ENCODE measurements at places on chromosomes 12 and 14. TPM values are rescaled to one million over a fixed set of nuclear protein-coding genes. Genes with fewer than 3 reads are reported as not detected.
A peak's percentile ranks its signal among the peaks of the same experiment; 100 is the strongest.

RNU4-1 gene
- not detected for polyA plus RNA-seq

- DNase-seq: no peak
These were observed 859.1 kb upstream of the FLRT2 start for GRCh38 chr14:84670796-84671195.

GRCh38 chr12:57616383-57617101, 5.3 kb downstream of the ARHGEF25 start:
- no peak for DNase-seq

GRCh38 chr12:69514111-69514510, 43.9 kb downstream of the FRS2 start:
- no peak for DNase-seq

FERMT2 gene
- polyA plus RNA-seq: 179 TPM

GRCh38 chr12:95548056-95548538, 3.2 kb downstream of the USP44 start:
- DNase-seq: no peak

DNA sequence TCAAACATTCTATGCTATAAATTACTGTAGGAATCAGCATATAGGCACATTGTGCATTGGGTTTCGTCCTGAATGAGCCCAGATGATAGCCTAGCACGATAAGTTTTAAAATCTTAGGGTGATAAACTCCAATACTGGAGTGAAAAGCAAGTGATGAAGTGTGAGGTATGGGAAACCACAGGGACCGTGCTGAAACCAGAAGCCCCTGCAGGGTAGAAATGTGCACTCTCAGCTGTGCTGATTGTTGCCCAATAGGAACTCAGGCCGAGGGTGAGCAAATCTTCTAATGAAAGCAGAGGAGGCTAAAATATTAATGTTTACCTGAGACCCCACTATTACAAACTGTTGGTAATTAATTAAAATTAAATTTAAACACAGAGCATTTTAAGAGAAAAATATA, 1486.6 kb downstream of the AACS start:
- no peak for DNase-seq

MCRS1 gene
- 67.7 TPM for polyA plus RNA-seq

ADCY4 gene
- polyA plus RNA-seq: 15.8 TPM

- no peak for DNase-seq
These were observed 707 bp downstream of the CPSF6 start for GRCh38 chr12:69239922-69240630.

- no peak for DNase-seq
These were observed 25.7 kb upstream of the PLD4 start for GRCh38 chr14:104898870-104899510.

DNA sequence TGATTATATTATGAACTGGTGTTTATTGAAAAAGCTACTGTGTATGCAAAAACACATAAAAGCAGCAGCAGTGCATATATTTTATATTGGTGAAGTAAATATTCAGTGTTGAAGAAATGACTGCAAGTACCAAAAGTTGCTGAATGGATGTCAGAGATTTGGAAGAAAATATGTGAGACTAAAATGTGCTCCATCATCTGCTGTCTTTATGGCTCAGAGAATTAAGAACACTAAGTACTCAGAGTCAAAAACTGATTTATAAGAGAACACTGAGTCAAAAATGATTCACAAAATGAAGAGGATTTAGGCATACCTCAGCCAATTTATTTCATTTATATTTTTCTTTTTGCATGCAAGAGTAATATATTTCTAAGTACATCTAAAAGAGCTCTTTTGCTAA, 86.3 kb upstream of the PDZRN4 start:
- no peak for DNase-seq

CRIP1 gene
- 31.3 TPM for polyA plus RNA-seq

- DNase-seq: no peak
These were observed 33.3 kb downstream of the APAF1 start for GRCh38 chr12:98678236-98678945.

CLEC9A gene
- polyA plus RNA-seq: 0.55 TPM

GRCh38 chr12:124592481-124593160, 25.2 kb upstream of the NCOR2 start:
- DNase-seq: no peak

BCL2L2 gene
- polyA plus RNA-seq: 47.9 TPM

GRCh38 chr12:47377414-47378221, 297.9 kb upstream of the AMIGO2 start:
- DNase-seq: no peak

DNA sequence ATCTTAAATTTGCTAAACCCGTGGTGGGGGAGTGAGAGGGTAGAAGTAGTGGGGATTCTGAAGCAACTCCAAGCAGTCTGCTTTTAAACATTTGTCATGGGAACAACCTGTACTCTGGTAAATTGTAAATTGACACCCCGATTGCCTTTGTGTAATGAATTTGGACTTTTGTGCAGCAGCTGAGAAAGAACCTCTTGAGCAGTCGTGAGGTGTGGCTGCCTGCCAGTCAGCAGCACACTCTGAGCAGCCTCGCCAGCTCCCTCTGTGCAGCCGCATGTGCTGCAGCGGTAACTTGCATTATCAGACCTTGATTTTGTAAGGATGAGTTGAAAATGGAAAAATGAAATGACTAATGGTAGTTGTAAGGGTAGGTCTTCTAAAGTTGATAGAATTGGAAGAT, 74.3 kb downstream of the SUSD6 start:
- no peak for DNase-seq

- no peak for DNase-seq
These were observed 18.5 kb downstream of the GAS2L3 start for GRCh38 chr12:100591979-100592378.

RAD51AP1 gene
- 24.4 TPM for polyA plus RNA-seq

C12orf50 gene
- polyA plus RNA-seq: 0.27 TPM

DNA sequence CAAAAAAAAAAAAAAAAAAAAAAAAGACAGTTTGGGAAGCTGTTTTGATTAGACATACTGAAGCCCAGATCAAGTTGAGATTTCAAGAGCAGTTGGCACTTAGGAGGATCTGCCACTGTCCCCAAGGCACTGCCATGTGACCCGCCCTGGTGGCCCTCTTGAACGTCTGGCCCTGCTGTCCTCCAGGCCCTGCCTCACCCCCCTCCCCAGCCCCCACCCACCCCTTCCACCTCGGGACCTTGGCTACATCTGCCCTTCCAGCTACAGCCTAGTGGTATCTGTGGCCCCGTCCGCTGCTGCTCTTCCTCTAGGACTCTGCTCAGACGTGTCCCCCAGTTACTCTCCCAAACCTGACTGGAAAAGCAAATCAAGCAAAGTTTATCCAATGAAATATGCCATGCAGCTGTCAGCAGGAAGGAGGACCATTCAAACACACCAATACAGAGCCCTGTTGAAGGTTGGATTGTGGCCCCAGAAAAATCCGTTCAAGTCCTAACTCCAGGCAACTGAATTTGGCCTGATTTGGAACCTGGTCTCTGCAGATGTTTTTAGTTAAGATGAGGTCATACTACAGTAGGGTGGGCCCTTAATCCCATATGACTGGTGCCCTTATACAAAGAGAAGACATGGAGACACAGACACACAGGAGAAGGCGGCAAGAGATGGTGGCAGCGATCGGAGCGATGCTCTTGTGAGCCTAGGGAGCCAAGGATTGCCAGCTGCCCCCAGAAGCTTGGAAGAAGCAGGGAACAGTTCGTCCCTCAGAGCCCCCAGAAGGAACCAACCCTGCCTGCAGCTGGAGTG, 17.7 kb downstream of the SLC25A29 start:
- DNase-seq: no peak

DNA sequence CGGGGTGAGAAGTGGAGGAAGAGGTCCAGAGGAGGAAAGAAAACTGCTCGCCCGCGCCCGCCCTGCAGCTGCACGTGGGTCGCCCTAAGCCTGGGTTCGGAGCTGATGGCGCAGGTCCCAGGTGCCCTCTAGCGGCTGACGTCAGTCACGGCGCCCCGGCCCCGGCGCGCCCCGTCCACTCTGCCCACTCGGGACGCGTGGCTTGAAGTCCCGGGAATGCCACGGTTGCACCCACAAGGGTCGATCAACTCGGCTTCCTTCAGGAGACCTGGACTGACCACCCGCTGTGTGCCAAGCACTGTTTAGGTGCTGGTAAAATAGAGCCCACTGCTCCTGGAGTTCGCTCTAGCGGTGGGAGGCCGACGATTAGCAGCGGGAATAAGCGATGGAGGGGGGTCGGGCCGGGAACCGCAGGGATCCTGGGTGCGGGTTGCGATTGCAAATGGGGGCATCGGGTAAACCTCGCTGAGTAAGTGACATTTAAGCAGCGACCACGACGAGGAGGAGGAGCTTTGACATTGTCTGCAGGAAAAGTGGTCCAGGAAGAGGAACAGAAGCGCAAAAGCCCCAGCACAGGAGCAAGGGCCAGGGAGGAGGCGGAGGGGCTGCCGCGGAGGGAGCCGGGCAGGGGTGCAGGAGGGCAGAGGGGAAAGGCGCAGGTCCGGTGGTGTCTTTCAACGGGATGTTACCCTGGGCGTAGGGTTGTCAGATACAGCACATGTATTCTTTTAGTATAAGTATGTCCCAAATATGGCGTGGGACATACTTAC, 5.1 kb upstream of the ZNF839 start:
- peak; percentile 71 for DNase-seq

DNA sequence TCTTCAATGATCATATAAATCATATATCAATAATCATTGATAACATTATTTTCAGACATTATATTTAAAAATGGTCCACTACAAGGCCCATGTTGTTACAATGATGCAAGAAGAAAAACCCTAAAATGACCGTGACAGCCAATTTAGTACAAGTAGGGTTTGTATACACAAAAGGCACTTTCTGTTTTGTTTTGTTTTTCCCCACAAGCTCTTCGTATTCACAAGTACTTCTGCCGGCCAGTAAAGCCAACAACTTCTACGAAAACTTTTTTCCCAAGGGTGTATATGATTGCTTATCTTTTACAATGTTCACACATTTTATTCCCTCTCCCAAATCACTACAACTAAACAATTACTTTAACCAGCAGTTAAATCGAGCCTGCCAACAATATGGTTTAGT, 9.6 kb downstream of the PTPRB start:
- DNase-seq: no peak

DEGS2 gene
- 8.6 TPM for polyA plus RNA-seq

GRCh38 chr12:45483571-45483970, 245.9 kb upstream of the ARID2 start:
- DNase-seq: no peak

GRCh38 chr12:31225656-31226535, 100.1 kb downstream of the SINHCAF start:
- DNase-seq: no peak

DNA sequence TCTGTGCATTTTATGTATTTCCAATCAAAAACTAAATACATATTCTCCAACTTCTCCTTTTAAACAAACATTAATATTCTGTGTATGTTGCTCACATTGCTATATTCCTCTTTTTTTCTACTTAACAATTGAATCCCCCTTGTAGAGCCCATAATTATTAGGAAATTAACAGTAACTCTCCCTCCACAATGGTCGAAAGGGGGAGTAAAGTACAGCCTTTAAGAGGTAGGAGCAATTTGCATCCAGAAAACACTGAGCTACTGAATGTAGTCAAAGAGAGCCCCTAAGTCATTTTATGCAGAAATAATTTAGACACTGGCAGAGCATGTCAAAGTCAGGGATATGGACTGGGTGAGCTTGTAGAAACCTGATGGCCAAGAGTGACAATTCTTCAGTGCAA, 57.2 kb upstream of the SCN8A start:
- DNase-seq: no peak

GRCh38 chr12:52604859-52605258, 3.6 kb upstream of the KRT72 start:
- DNase-seq: no peak

APOLD1 gene
- polyA plus RNA-seq: 14.5 TPM

GRCh38 chr14:25349269-25349668, 299.3 kb upstream of the STXBP6 start:
- DNase-seq: no peak

DNA sequence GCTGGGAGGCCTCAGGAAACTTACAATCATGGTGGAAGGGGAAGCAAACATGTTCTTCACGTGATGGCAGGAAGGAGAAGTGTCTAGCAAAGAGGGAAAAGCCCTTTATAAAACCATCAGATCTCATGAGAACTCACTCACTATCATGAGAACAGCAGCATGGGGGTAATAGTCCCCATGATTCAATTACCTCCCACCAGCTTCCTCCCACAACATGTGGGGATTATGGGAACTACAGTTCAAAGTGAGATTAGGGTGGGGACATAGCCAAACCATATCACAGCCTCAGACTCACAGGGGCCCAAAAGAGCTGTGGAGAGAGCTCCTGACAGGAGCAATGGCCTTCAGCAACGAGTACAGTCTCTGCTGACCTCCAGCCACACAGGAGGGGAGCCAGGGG, 151.4 kb downstream of the GXYLT1 start:
- no peak for DNase-seq

DNA sequence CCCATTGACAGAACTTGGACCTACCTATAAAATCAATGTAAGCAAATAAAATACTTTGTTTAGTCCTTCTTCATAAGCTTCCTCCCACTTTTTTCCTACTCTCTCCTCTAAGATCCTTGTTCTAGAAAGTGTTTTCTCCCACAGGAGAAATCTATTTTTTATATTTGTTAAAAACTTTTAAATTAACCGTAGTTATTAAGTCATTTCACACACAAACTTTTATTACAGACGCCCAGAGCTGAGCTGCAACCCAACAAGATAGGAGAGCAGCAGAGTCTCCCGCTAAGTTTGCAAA, 27.7 kb downstream of the DAD1 start:
- DNase-seq: no peak

GRCh38 chr12:119020406-119021360, 39.3 kb downstream of the SRRM4 start:
- DNase-seq: no peak

- no peak for DNase-seq
These were observed 6.4 kb upstream of the A2M start for GRCh38 chr12:9122091-9122609.

REP15 gene
- 1.8 TPM for polyA plus RNA-seq

LRTM2 gene
- polyA plus RNA-seq: 0.37 TPM

- DNase-seq: no peak
These were observed 631 bp downstream of the PPM1H start for GRCh38 chr12:62934239-62934798.

KRT85 gene
- polyA plus RNA-seq: not detected
